Trophoblast cell (in vitro differentiated cells and primary cell): ENCODE measurements at places on chromosomes 4 and X.
A peak's percentile ranks its signal among the peaks of the same experiment; 100 is the strongest.

- no peaks in the 10 kb centered on the region for H3K4me1 ChIP-seq
- no peaks in the 10 kb centered on the region for H3K36me3 ChIP-seq
- H3K27ac ChIP-seq: no peak overlapping the region
- DNase-seq: no peak
- H3K4me3 ChIP-seq: no peak overlapping the region
These were observed 663.6 kb downstream of the STIM2 start for GRCh38 chr4:27524224-27524623.

- no peaks in the 10 kb centered on the region for H3K4me1 ChIP-seq
- H3K27ac ChIP-seq: no peak overlapping the region
- DNase-seq: no peak
- H3K36me3 ChIP-seq: no peaks in the 10 kb centered on the region
- no peaks in the 10 kb centered on the region for H3K27me3 ChIP-seq
- no peak overlapping the region for H3K4me3 ChIP-seq
These were observed 88.0 kb upstream of the CBR4 start for GRCh38 chr4:169098054-169098497.

- H3K27ac ChIP-seq: no peak overlapping the region
- no peaks in the 10 kb centered on the region for H3K27me3 ChIP-seq
- no peaks in the 10 kb centered on the region for H3K36me3 ChIP-seq
- H3K4me1 ChIP-seq: no peaks in the 10 kb centered on the region
- no peak for DNase-seq
These were observed 28.0 kb upstream of the MXD4 start for GRCh38 chr4:2289955-2290333.

DNA sequence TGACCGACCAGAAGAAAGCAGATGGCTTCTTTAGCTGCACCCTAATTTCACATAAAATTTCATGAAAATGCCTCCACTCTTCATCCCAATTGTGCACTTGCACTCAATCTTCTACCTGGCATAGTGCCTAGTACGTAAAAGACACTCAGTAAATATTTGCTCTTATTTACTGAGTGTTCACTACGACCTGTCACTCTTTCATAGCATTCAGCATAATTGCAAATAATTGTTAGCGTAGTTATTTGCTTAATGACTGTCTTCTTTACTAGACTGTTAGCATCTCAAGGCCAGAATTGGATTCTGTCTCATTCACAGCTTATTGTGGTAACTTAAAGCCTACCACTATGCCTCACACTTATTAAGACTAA lies 130.2 kb downstream of the ENOX2 start:
- H3K36me3 ChIP-seq: no peaks in the 10 kb centered on the region
- no peaks in the 10 kb centered on the region for H3K27me3 ChIP-seq
- no peaks in the 10 kb centered on the region for H3K4me1 ChIP-seq
- DNase-seq: no peak
- H3K4me3 ChIP-seq: no peak overlapping the region

DNA sequence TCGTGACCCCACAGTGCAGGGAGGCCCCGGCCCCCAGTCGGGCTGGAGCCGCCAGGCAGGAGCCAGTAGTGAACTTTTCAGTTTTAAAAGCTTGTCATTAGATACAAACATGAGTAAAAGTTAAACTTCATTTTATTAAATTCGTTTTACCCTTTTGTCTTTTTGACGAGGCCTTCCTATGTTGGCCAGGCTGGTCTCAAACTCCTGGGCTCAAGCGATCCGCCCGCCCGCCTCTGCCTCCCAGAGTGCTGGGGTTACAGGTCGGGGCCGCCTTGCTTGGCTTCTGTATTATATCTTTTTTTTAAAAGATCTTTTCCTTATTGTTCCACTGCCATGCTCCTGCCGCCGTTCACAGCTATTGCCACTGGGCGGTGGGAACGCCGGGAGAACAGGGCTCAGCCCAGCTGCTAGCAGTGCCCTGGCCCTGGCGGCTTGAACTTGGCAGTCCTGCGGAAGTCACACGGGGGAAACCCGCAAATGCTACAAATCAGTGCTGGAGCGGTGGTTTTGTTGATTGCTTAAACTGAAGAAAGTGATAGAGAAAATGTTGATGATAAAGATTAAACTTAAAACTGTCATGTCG lies 968 bp upstream of the NELFA start:
- H3K4me1 ChIP-seq: peaks cover 8% of the 10 kb centered on the region
- peak; percentile 60 for DNase-seq
- peaks cover 3% of the 10 kb centered on the region for H3K27me3 ChIP-seq
- H3K4me3 ChIP-seq: peak overlapping the region; percentile 93
- peak overlapping the region; percentile 93 for H3K27ac ChIP-seq

GRCh38 chr4:20809812-20810211 lies 109.6 kb downstream of the PACRGL start:
- no peak overlapping the region for H3K4me3 ChIP-seq
- no peak for DNase-seq
- H3K4me1 ChIP-seq: no peaks in the 10 kb centered on the region
- no peaks in the 10 kb centered on the region for H3K36me3 ChIP-seq
- no peak overlapping the region for H3K27ac ChIP-seq
- H3K27me3 ChIP-seq: no peaks in the 10 kb centered on the region

GRCh38 chr4:149141391-149141790 lies 674.3 kb downstream of the IQCM start:
- H3K4me1 ChIP-seq: no peaks in the 10 kb centered on the region
- DNase-seq: no peak
- no peak overlapping the region for H3K4me3 ChIP-seq
- H3K27me3 ChIP-seq: no peaks in the 10 kb centered on the region

- no peak overlapping the region for H3K27ac ChIP-seq
- no peaks in the 10 kb centered on the region for H3K36me3 ChIP-seq
- peaks cover 16% of the 10 kb centered on the region for H3K27me3 ChIP-seq
These were observed 10.1 kb upstream of the NEUROG2 start for GRCh38 chr4:112526061-112526460.

- peaks cover 61% of the 10 kb centered on the region for H3K36me3 ChIP-seq
- no peaks in the 10 kb centered on the region for H3K27me3 ChIP-seq
- no peak overlapping the region for H3K4me3 ChIP-seq
These were observed 28.8 kb downstream of the CD99 start for GRCh38 chrX:2719774-2720447.

DNA sequence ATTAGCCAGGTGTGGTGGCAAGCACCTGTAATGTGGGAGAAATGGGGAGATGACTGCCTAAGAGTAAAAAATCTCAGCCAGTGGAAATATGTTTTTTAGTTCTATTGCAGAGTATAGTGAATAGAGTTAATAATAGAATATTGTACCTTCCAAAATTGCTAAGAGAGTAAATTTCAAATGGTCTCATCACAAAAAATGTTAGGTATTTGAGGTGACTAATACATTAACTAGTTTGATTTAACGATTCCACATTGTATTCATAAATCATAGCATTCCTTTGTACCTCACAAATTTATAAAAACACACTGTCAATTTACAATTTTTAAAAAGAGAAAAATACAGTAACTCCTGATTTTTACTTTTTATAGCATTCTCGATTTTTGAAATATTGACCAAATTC lies 681.5 kb upstream of the EPHA5 start:
- no peaks in the 10 kb centered on the region for H3K4me1 ChIP-seq
- no peak overlapping the region for H3K4me3 ChIP-seq
- no peaks in the 10 kb centered on the region for H3K36me3 ChIP-seq

GRCh38 chr4:47031751-47032404 lies 511 bp downstream of the GABRB1 start:
- H3K4me3 ChIP-seq: peak overlapping the region; percentile 74
- no peaks in the 10 kb centered on the region for H3K36me3 ChIP-seq
- H3K27ac ChIP-seq: no peak overlapping the region
- DNase-seq: peak; percentile 4
- H3K4me1 ChIP-seq: peaks cover 4% of the 10 kb centered on the region

DNA sequence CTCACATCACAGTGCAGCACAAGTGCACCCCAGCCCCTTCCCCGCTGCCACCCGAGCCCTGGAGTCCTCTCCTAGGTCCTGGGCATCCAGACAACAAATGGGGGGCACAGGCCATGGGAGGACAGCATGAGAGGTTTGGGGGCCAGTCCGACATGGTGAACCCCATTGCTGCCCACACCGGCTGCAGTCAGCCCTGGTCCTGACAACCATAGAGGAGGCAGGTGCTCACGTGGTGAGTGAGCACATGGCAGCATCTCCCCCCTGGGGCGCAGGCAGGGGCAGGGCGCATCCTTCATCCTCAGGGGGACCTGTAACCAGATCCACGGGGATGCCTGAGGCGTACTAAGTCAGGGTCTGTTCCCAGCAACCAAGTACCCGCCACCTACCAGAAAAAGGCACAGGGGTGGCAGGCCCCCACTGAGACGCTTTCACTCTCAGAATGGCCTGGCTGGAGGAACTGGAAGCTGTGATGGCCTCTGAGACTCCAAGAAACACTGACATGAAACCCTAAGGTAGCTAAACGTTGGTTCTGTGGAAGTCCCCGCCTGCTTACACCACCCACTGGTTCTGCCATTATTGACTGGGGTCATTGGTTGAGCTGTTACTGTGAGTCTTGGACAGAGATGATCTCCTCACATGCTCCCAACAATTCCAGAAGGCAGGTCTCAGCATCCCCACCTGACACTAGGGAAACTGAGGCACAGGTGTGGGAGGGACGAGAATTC lies 6.5 kb downstream of the ZFYVE28 start:
- no peaks in the 10 kb centered on the region for H3K36me3 ChIP-seq
- DNase-seq: no peak
- no peak overlapping the region for H3K27ac ChIP-seq
- H3K4me3 ChIP-seq: no peak overlapping the region

- H3K36me3 ChIP-seq: no peaks in the 10 kb centered on the region
- no peaks in the 10 kb centered on the region for H3K4me1 ChIP-seq
- H3K4me3 ChIP-seq: no peak overlapping the region
- DNase-seq: no peak
- no peak overlapping the region for H3K27ac ChIP-seq
These were observed 225.8 kb upstream of the TRAM1L1 start for GRCh38 chr4:117311215-117311614.

DNA sequence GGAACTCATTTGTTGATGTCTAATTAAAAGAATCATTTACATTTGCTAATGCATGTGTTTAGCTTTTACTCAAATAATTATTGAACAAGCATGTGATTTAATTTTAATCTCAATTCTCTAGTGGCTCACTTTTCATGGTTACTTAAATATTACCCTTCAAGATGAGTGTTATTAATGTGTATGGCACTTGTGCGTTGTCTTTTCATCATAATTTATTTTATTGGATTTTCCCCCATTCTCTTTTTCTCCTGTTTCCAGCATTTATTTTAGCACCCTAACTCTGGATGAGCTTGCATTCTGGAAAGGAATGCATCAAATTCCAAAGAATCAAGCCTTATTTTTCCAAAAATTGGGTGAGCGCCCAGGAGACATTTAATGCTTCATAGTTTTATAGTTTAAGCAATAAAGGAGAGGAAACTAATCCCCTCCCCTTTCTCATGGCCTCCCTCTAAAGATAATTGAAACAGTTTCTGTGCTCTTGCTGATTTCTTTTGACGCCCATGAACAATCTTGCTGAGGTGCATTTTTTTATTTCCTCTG lies 191.1 kb upstream of the FAT4 start:
- DNase-seq: no peak
- no peaks in the 10 kb centered on the region for H3K36me3 ChIP-seq
- H3K27me3 ChIP-seq: no peaks in the 10 kb centered on the region
- no peak overlapping the region for H3K27ac ChIP-seq

DNA sequence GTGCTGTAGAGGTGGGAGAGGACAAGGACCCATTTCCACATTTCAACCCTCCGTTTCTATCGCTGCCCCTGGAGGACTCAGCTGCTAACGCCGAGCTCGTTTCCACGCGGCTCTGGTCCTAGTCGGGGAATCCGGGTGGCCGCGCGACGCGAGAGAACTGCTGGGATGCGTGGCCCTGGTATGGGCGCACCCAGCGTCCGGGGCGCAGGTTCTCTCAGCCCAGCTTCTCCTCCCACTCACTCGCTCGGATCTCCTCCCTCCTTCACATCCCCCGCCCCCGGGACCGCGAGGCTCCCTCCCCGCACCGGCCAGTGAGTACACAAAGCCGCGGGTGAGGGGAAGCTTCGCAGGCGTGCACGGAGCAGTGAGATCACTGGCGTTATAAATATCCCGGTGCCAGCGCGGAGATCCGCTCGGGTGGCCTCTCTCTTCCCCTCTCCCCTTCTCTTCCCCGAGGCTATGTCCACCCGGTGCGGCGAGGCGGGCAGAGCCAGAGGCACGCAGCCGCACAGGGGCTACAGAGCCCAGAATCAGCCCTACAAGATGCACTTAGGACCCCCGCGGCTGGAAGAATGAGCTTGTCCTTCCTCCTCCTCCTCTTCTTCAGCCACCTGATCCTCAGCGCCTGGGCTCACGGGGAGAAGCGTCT lies at the start of gene FGF5:
Gene FGF5, plus strand, starts transcription at position 412 of the 649 bp plus-strand sequence. Its CDS starts 161 bp downstream, at position 573.
- DNase-seq: peak; percentile 18
- H3K4me1 ChIP-seq: peaks cover 12% of the 10 kb centered on the region
- no peaks in the 10 kb centered on the region for H3K36me3 ChIP-seq
- H3K27ac ChIP-seq: no peak within 1 kb of the TSS
- peaks cover 52% of the 10 kb centered on the region for H3K27me3 ChIP-seq

- peak overlapping the region; percentile 82 for H3K4me3 ChIP-seq
- peaks cover 3% of the 10 kb centered on the region for H3K4me1 ChIP-seq
- no peak overlapping the region for H3K27ac ChIP-seq
- no peak for DNase-seq
- H3K27me3 ChIP-seq: no peaks in the 10 kb centered on the region
These were observed 2.6 kb downstream of the NLGN4X start for GRCh38 chrX:6225911-6226595.

DNA sequence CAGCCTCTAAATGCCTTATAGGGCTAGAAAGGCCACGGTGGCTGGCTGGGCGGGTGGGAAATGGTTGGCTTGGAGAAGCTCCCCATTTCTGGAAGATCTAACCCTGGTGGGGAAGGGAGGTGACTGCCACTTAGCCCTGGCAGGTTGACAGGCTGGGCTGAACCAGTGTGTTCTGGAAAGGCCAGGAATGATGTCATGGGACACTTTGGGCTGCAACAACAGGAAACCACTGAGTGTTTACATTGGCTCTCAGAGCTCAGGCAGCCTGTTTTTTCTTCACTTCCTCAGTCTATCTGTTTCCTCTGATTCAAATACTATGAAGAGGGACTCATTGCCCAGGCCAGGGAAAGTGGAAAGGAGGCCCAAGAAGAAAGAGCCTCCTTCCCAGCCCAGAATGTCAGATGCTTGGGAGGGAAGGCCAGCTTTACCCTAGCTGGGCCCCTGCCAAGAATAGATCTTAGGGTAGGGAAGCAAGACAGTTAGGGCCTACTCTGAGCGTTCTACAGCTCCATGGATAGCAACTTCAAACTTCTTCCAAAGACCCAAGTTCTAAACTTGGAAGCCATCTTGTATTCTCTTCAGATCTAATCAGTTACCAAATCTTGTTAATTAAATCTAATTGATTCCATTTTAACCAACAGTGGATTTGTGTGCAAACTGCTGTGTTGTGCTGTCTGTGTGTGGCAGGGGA lies 65.8 kb upstream of the MSN start:
- H3K27me3 ChIP-seq: no peaks in the 10 kb centered on the region
- DNase-seq: peak; percentile 5
- H3K4me1 ChIP-seq: peaks cover 4% of the 10 kb centered on the region
- H3K36me3 ChIP-seq: no peaks in the 10 kb centered on the region
- H3K4me3 ChIP-seq: no peak overlapping the region

- no peaks in the 10 kb centered on the region for H3K4me1 ChIP-seq
- no peaks in the 10 kb centered on the region for H3K27me3 ChIP-seq
- no peak overlapping the region for H3K4me3 ChIP-seq
- peak; percentile 95 for DNase-seq
- no peak overlapping the region for H3K27ac ChIP-seq
- no peaks in the 10 kb centered on the region for H3K36me3 ChIP-seq
These were observed 58.4 kb upstream of the TET2 start for GRCh38 chr4:105088110-105088879.
